ENCODE measurements at places on chromosomes 6 and 20.

DNA sequence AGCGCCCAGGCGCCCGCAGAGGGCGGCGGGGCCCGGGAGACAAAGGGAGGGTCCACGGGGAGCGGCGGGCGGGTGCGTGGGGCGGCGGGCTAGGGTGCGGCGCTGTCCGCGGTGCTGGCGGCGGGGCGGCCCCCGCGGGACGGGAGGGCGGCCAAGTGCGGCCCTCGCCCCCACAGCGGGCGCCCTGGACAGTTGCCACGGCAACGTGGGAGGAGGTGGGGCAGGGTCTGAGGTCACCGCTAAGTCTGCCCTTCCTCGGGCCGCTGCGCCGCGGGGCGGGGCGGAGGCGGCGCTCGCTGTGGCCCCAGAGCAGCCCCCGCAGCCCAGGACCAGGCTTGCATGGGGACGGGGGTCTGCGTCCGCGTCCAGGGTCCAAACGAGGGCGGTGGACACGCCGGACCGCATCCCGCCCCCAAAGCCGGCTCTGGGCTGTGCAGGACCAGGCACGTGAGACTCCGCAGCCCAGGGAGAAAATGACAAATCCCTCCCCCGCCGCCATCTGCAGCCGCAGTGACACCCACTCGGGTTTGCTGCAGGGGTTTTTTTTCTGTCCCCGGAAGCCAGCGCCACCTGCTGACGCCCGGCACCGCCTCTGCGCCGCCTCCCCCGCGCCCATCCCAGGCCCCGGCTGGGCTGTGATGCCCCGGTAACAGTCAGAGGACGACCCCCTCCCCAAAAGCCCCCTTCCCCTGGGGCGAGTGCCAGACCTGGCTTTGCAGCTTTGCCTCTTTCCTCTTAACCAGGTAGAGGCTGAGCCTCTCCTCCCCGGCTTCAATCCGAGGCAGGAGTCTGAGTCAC is 36.8 kb downstream of the YTHDF1 start:
- peak; percentile 87 for DNase-seq

DNA sequence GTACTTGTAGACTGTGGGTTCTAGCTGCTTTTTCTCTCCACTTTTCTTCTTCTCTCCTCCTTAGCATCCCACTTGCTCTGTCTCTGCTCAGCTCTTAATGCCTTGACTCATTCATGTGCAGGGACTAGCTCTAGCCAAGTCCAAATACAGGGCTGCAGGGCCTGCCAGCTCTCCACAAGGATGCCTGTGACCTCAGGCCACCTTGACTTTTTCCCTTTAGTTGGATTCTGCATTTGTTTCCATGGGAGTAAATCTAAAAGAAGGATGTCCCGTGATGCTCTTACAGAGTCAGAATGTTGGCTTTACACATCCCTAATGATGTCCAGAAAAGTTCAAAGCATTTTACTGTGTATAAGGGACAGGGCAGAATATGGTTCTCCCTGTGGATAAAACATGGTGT is 101.8 kb upstream of the PREP start:
- no peak for DNase-seq

DNA sequence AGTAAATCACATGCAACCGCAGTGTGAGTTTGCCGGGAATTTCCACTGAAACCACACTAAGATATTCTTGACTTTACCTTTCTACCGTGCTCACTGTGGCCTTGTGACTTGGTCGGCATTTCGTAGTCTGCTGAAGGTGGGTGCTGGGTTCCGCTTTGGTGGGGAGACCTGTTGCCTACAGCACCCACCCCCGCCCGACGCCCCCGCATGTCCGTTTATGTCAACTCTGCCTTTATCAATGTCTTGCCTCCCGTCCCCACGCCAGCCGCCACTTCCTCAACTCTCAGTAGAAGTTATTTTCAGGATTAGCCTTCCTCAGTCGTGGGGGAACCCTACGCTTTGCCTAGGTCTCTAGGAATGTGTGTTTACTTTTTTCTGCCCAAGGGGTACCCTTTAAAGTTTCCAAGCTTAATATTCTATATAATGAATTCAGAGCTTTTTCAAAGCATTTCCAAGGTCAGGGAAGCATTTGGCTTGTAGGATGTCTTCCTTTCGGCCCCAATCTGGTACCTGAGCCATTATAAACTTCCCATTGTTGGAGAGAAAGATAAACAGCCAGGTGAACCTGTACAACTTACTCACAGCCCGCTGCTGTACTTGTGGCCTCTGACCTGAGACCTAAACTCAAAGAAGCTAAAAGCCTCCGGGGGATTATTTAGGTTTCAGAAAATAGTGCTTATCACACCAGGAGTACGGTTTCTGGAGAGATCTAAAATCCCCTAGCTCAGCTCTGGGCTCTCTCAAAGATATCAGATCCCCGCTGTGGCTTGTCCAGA is 54.2 kb downstream of the TBC1D7 start:
- peak; percentile 88 for DNase-seq

DNA sequence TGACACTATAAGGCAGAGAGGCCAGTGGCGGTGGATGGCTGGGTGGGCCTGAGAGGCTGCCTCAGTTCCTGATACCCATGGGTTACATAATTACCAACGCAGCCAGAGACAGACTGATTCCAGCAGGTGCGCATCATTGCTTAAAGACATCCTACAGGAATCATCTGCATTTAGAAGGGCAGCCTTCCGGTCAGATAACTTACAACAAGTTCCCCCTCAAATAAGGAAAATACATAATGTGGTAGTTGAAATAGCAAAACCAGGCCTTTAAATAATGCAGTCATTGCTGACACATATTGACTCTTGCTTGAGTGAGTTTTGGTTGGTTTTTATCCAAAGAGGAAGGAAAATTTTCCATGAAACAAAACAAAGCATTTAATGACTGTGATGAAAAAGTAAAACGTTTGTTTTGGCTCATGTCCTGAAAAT is 81.9 kb downstream of the SIM1 start:
- DNase-seq, result no peak

- DNase-seq, result no peak
These were observed 87.9 kb downstream of the KIF13A start for GRCh38 chr6:17899491-17899890.

- no peak for DNase-seq
These were observed 34.8 kb upstream of the SIRPA start for GRCh38 chr20:1860446-1860845.

DNA sequence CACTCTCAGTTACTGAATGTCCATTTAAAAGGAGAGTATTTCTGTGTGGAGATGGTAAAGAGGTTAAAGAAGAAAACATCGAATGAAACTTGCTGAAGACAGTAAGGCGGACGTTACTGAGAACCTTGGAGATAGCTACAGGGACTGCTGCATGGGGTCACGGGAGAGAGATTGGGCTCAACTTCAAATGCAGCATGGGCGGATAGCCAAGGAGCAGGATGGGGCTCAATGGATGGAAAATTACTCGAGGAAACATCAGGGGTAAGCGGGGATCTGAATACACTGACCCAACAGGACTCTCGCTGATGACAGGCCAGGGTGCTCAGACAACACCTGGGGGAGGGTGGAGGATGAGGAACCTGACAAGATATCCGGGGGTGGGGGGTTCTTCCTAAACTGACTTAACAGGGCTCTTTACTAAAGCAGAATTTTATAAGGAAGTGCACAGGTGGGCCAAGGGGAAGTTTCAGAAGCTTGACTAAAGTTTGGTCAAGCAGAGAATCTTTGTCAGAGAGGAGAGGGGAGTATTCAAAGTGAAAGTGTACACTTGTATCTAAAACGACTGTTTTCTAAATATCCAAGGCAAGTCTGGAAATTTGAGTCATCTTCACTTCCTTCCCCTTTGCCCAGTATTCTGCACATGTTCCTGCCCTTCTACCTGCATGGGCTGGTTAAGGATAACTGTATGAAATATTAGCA is 22.8 kb downstream of the ECT2L start:
- no peak for DNase-seq

DNA sequence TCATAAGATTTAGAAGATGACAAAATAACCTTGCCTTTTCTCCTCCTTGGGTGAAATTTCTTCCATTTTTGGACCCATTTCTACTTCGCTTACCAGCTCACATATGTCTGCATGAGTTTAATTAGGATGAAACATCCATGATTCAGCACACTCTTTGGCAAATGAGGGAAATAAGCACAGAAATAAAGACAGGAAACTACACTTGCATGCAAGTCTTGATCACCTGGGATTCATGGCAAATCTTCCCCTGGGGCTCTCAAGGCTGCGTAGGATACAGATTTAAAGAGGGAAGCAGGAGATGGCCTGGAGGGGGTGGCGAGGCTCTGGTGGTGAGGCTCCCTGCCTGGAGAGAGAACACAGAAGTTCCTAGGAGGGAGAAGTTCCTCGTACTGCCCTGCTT is 147.8 kb downstream of the EDN3 start:
- no peak for DNase-seq

DNA sequence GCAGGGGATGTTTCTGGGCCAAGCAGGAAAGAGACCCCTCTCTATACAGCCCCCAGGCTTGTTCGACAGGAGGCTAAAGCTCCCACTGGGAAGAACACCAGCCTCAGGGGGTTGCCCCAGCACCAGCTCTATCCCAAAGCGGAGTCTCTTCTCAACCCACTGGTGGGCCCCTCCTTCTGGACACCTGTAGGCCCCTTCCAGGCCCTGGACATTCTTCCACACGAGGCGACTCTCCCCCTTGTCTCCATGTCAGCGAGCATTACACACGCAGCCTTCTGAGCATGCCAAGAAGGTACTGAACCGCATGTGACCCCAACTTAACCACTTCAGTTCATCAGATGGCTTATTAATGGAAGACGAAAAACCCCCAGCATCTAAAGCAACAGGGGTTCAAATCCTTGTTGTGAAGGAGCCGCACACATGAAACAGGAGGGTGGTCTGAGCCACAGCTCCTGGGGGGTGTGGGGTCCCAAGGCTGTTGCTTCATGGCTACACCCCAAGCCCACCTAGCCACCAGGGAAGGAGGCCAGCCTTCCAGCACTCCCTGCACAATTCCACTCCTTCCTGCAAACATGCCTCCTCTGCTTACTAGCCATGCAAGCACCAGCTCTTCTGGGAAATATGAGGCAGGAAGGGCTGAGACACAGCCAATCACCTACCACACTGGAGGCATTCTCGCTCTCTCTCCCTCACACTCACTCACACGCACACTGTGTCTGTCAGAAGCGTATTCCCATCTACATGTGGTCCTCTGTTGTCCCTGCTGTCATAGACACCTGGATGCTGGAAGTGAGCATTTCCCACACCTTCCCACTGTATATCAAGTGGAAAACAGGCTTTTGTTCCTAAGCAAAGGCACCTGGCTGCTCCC is 104.5 kb downstream of the NOL4L start:
- no peak for DNase-seq

GRCh38 chr6:77986380-77987034 is 333.7 kb downstream of the MEI4 start:
- no peak for DNase-seq

DNA sequence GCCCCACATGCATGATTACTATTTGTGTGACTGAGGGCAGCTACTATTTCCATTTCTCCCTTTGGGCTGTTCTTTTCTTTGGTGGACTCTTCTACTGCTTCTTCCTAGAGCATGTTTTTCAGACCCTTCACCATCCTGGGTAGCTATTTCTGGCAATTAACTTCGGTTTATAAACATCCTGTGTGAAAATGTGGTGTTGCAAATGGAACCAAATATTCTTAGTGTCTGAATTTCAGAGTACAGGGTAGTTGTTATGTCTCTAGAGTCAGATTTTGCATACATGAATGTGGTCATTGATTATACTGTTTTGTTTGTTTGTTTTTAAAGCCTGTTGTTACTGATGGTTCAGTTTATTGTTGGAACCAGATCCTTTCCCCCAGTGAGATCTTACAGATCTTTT is 49.7 kb downstream of the PROKR2 start:
- DNase-seq, result no peak

DNA sequence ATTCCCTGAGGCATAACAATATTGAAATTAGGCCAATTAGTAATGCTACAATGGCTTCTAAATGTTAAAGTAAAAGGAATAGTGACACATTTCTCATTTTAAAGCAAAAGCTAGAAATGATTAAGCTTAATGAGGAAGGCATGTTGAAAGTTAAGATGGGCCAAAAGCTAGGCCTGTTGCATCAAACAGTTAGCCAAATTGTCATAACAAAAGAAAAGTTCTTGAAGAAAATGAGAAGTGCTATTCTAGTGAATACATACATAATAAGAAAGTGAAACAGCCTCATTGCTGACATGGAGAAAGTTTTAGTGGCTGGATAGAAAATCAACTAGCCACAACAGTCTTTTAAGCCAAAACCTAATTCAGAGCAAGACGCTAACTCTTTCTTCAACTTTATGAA is 12.9 kb downstream of the OR2A4 start:
- no peak for DNase-seq

- DNase-seq, result no peak
These were observed 148.8 kb downstream of the ARID1B start for GRCh38 chr6:156925718-156926607.

DNA sequence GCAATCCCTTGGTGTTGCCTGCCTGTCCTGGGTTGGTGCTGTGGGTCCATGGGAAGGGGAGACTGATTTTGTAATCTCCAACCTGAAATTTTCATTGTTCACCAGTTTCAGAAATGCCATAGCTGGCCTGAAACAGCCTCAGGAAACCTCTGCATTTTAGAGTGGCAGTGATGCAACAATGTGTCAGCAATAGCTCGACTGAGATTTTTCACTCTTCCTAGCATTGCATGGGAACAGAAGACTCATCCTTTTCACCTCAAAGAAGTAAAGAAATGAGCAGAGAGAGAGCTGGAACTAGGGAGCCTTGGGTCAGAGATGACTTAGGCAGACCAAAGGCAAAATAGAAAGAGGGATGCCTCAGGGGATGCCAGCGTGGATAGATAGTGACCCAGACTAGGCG is 23.7 kb upstream of the TMEM14A start:
- no peak for DNase-seq

- DNase-seq, result no peak
These were observed 1.4 kb downstream of the PCED1A start for GRCh38 chr20:2838847-2839671.

DNA sequence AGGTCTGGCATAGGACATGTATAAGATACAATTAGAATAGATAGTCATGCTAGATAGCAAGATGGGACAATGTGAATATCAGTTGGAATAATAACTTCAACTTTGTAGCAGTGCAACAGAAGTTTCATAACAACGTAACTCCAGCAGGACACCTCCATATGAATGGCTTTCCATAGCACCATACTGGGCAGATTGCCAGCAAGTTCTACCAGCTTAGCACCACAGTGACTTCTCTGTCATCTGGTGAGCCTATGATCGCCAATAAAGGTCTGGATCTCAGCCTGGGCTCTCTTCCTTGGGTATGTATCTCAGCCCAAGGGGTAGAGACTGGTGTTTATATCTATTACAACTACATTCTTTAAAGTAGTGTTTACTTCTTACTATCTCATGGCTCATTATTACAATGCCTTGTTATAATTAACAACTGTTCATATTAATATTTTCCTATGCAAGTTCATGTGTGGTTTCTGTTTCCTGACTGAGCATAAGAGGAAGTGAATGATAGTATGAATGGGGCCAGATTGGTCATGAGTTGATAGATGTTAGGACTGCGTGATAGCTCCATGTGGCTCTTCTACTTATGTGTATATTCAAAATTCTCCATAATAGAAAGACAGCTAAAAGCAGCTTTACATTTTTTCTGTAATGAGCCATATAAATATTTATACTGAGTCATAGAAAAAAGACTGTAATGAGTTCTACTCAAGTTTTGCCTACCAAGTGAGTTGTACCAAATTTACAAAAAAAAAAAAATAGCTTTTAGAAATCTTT is 22.9 kb downstream of the HTR1B start:
- no peak for DNase-seq

- no peak for DNase-seq
These were observed 24.5 kb downstream of the FAM110A start for GRCh38 chr20:858011-858410.
